ENCODE measurements at places on chromosomes 7 and 10.

GRCh38 chr7:113000316-113001020 is 86.2 kb downstream of the GPR85 start:
- DNase-seq: no peak

DNA sequence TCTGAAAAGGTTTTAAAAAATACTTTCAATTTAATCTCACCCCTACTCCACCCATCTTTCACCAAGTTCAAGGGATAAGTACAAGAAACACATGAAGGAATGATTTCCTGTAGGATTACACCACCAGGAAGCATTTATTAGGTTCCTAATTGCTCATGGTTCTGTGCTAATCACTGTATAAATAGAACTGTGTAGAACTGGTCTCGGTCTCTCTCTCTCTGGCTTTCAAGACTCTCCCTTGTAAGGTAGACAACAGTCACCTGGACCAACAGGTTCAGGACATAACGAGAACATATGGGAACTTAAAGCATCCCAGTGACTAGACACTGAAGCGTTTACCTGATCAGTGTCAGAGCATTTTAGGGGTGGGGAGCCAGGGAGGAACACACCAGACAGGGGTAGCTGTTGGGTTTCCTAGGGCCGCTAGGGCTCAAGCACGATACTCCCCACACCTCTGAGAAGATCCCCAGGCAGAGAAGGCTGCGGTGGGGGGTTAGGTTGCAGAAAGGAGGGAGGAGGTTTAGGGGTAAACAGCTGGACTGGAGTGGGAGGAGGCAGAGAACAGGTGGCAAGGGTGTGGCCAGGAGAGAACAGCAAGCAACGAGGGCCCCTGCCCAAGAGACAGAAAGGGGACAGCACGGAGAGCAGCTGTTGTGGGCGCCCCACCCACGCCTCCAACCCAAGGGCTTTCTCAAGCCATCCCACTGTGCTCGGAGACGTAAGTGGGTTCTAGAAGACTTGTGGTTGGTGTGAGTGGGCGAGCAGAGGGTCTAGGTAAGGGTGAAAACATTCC is 52.5 kb upstream of the USP6NL start:
- no peak for DNase-seq

- DNase-seq: no peak
Measured at GRCh38 chr7:132213583-132213982, 362.7 kb downstream of the PLXNA4 start.

GRCh38 chr10:77165445-77166208 is 472.0 kb downstream of the KCNMA1 start:
- DNase-seq: no peak

DNA sequence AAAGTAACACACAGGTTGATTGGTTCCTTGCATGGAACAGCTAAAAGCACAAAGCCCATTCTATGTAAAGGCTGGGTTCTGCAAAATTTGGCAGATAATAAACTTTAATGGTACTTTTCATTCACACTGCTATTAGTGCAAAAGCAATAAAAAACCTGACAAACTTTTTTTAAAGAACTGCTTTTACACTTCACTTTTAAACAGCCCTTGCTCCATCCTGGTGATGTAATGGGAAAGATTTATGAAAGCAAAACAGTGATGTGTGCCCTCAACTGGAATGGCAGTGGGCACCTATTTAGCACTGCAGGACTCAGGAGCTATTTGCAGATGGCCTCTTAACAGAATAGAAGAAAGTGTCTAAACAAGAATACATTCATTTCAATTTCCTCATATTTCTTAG is 44.9 kb downstream of the TSPAN12 start:
- no peak for DNase-seq

DNA sequence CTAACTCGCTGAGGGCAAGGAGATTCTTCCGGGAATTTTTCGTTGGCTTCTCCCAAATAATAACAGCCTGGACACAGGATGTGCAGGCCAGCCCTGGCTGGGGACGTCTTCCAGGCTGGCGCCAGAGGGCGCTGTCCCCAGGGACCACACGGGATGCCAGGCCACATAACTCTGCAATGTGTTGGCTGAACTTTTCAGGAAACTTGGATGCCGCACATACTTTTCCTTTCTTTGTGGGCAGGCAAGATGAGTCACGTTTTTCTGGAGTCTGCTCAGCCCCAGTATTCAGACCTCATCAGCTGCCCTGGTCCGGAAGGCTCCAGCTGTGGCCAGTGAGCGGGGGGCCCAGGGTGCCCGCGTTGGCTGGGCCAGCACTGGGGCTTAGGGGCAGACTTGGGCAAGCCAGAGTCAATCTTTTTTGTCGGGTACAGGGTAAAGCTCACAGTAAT is 122.7 kb downstream of the PRKAG2 start:
- no peak for DNase-seq

- no peak for DNase-seq
Measured at GRCh38 chr7:127718340-127718679, 66.3 kb downstream of the SND1 start.

- DNase-seq: no peak
Measured at GRCh38 chr7:33043501-33044400, 18.8 kb downstream of the NT5C3A start.

DNA sequence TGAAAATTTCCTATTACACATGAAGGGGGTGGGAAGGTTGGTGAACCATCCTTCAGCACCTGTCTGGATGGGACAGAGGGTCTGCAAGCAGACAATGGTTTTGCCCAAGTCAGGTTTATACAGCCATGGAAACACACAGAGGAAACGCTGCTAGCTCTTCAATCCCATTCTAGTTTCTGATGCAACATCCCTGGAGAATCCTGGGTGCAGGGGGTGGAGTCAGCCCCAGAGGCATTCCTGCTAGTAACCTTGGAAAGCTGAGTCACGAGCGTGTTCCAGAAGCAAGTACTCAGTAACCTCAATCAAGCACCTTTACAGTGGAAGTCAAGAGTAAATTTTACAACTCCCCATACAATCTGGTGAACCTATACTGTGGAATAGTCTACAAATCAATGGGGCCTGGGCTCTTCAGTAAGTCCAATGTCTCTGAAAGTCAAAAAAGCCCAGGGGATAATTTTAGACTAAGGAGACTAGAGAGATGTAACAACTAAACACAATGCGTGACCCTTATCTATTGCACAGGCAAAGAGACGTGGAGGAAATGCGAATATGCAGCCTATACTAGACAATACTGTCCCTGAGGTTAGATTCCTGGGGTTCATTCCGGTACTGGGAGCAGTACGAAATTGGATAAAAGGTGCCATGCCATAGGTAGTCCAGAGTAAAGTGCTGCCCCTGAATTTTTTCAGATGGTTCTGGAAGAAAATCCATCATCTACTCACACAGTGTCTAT is 95.4 kb downstream of the ZRANB1 start:
- DNase-seq: no peak

GRCh38 chr10:59512951-59513350 is 150.6 kb upstream of the FAM13C start:
- no peak for DNase-seq

- DNase-seq: no peak
Measured at GRCh38 chr7:25392588-25393338, 164.5 kb upstream of the NPVF start.
